CD4-positive, alpha-beta T cell treated with Interferon alpha-2 for 1 hour (primary cell): ENCODE measurements at places on chromosomes 5 and 9.

DNA sequence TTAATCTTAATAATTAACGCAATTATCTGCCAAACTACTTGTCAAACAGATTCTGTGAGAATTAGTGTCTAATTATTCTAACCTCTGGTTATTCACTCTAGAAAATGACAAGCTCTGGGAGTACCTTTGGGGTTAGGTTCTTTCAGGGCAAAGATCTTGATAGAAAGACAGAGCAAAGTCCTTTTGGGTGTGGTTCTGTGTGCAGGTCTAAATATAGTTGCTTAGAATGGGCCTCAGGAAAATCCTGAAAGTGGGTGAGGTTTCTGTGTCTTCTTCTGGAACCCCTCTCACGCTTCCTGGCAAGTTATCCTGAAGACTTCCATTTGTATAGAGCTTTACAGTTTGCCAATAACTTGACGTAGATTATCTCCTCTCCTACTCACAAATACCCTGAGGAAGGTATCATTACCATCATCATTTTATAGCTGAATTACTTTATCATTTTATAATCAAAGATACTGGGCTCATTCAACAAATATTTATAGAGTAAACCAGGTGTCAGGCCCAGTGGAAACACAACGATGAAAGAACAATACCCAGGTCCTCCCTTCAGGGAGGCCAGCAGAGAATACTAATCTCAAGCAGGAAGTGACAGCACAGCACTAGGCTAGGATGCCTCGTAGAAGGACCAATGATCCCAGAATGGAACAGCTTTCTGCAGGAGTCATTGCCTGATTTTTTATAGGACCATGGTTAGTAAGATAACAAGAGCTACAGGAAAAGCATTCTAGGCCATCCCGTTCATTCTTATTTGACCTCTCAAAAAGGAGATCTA is 27.6 kb upstream of the LHFPL2 start:
- DNase-seq, result no peak

- no peak for DNase-seq
Observed at GRCh38 chr5:82861701-82862100, 215.5 kb downstream of the TMEM167A start.

DNA sequence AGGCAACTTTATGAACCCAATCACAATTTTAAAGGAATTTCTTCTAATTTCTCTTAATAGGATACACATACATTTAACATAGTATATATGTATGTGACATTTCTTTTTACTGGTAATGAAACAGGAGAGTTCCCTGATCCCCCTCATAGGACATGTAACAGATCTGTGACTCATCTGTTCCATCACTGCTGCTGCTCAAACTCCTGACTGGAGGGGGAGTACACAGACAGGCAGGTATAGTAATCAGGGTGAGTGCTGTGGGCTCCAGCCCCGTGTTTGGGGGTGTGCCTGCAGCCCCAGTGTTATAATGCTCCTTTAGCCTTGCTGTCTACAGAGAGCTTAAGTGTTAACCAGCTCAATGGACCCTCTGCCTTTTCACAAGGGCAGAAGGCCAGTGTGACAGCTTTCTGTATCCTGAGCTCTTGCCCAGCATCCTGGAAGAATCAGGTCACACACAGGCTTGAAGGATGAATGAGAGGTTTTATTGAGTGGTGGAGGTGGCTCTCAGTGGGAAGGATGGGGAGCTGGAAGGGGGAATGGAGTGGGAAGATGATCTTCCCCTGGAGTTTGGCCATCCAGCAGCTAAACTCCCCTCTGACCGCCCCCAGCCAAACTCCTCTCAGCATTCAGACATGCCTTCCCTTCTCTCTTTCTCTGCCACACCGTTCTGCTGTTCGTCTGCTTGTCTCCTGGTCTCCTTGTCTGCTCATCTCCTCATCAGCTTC is 161.3 kb downstream of the ZNF608 start:
- no peak for DNase-seq

- no peak for DNase-seq
Observed at GRCh38 chr5:151935135-151935695, 10.6 kb upstream of the GLRA1 start.

DNA sequence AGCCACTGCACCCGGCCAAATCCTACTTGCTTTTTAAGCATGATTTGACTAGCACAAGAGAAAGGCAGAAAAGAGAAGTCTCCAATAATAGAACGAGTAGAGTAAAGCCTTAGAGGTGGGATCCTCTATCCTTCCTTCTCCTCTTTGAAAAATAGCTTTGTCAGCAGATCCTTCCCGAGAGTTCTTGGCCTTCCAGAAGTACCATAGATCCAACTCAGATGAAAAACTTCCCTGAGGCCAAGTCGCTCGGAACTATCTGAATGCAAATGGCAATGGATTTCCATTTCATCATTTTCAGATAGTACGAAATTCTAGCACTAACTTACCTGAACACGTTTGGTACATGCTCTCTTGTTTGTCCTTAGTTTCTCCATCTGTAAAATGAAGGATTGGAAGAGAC is 52.0 kb upstream of the SLIT3 start:
- no peak for DNase-seq

DNA sequence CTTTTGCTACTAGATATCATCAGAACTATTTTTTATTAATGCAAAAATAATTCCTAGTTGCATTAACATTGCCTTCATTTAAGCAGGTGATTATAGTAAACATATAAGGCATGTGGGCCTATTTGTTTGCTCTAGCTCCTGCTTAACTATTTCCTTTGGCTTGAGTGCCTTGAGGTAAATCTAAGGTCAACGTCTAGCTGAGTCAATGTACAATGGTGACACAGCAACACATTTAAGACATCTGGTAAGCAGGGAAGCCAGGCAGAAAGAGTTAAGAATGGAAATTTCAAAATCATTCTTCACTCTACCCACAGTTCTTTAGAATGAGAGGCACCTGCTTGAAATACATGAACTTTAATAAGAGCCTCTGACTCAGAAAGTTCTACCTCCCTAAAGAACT is 111.9 kb upstream of the FST start:
- DNase-seq, result no peak

DNA sequence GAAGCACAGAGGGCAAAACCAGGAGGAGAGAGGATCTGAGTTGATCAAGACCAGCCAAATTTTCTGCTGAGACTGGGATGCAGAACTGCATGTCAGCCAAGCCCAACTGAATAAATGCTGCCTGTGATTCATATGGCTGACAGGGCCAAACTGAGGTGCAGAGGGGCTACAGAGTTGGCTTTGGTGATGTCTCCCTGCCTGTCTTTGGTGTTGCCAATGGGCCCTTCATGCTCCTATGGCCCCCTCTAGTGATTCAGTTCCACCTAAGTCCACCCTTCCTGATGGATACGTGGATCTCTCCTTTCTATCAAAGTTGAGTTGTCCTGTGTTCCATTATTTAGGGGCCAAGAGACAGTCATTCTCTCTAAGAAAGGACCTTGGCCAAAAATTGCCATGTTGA is 163.6 kb upstream of the TLE4 start:
- DNase-seq, result no peak

- no peak for DNase-seq
Observed at GRCh38 chr9:27929841-27930240, 356.6 kb upstream of the C9orf72 start.

GRCh38 chr9:127058645-127059021 is 63.8 kb downstream of the ANGPTL2 start:
- no peak for DNase-seq

- DNase-seq, result no peak
Observed at GRCh38 chr9:127844821-127845359, 9.6 kb downstream of the ENG start.

DNA sequence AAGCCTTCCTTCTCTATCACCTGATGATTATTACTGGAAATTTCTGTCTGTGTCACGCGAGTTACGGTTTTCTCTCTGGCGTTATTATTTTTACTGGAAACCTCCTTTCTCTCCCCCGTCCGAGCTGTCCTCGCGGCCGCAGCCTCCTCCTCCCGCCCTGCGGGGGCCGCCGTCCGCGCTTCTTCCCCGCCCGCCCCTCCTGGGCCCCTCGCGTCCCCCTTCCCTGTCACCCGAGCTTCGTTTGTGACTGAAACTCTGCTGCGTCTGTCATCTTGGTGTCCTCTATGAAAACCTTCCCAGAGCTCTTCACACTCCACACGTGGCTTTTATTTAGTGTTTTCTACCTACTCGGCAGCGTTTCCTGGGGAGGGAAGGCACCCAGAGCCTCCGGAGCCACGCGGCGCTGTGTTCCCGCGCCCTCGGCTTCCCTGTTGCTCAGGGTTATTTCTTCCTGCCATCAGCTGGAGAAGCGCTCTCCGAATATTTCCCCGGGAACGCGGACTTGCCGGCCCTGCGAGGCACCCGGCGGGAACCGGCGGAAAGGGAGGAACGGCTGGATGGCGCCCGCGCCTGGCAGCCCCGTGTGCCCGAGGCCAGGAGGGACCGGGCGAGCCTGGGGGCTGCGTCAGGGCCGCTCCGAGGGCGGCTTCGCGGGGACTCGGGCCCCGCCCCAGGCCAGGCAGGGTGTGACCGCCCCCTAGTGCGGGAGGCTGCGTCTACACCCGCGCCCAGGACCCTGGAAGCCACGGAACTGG is 33.9 kb downstream of the TRIP13 start:
- no peak for DNase-seq

- no peak for DNase-seq
Observed at GRCh38 chr9:101639785-101640665, 45.3 kb upstream of the PPP3R2 start.

DNA sequence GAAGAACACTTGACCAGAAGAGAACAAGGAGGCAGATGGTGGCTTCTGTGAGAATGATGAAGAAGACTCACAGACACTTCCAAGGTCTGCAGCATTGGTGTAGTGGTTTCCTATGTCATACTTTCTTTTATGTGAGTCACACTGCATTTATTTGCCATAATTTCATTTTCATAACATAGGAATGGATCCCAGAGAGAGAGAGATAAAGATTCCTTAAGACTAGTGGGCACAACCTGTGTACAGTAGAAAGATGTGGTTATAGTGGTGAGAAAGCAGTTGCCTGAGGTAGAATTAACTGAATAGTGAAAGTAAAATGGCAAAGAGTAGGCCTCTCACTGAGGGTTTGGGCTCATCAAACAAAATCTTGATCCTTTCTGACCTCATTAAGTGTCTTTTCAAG is 7.6 kb upstream of the CCDC152 start:
- peak; percentile 9 for DNase-seq

- DNase-seq, result no peak
Observed at GRCh38 chr9:108865037-108865436, 3.0 kb downstream of the ACTL7A start.

- no peak for DNase-seq
Observed at GRCh38 chr9:5670079-5670478, 41.2 kb downstream of the RIC1 start.

GRCh38 chr5:23216345-23216744 is 291.1 kb upstream of the PRDM9 start:
- DNase-seq, result no peak

DNA sequence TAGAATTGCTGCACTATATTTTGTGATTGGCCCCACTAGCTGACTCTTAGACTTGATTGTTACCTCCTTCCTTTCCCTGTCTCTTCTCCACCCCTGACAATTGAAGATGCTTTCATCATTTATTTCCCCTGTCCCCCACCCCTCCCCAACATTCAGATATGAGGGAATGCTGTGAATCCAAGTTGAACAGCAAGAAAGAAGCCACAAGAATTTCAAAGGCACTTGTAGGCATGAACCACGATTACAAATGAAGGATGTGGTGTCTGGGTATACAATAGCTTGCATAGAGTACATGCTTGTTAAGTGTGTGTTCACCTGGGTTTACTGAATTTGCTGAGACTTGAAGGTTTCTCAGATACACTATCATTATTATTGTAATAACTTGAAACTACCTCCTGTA is 78.3 kb upstream of the TRIO start:
- no peak for DNase-seq

DNA sequence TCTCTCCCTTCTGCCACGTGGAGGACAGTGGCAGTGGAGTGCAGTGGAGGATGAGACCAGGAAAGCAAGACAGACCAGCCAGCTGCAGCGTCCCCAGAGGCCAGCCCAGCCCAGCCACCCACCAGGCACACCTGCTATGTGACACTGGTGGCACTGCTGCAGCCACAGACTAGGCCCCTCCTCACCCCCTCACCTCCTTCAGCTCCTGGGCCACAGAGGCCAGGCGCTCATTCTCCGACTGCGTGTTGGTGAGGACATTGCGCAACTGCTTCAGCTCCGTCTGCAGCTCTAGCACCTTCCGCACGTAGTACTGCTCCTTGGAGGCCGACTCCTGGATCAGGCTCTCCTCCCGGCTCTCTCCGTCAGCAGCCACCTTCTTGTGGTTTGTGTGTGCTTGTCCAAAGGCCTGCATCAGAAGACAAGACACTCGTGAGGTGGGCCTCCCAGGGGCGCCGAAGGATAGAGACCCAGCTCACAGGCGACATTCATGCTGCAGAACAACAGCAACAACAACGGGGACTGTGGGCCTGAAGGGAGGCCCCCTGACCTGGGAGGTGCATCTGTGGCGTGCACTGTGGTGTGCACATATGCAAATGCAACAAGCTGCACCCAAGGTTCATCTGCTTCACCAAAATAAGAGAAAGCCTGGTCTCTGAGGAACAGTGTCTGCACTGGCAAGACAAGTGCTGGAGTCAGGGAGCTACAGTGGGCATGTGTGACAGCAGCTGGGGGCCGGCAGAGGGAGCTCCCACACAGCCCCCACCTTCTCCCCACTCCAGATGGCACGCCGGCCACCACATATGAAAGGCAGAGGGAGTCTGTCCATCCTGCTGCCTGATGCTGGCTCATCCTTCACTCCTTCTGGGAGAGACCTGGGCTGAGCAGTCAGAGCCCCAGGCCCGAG is 35.5 kb downstream of the BICD2 start:
- DNase-seq, result peak; percentile 30

DNA sequence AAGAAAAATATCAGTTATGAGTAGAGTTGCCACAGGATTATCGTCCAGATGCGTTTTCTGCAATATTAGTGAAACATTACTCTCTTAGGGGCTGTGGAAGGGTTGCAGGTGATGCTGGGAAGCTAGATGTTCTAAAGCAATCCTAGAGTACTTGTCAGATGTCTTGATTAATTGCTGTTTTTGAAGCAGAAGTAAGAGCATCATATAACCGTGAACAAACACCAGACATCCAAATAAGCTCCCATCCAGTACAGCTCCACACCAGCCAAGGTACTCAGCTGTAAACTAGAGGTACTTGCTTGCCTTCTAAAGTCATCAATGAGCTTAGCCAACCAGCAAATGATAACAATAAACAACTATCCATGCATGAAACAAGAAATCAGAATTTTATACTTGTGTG is 131.1 kb downstream of the ST8SIA4 start:
- DNase-seq, result no peak

GRCh38 chr5:76542887-76543690 is 80.1 kb downstream of the F2RL2 start:
- peak; percentile 75 for DNase-seq
